Kidney tubule cell (primary cell): ENCODE measurements at places on chromosomes 16 and 17.
A peak's percentile ranks its signal among the peaks of the same experiment; 100 is the strongest.

GRCh38 chr17:15078570-15078969, 186.6 kb downstream of the PMP22 start:
- DNase-seq = no peak

DNA sequence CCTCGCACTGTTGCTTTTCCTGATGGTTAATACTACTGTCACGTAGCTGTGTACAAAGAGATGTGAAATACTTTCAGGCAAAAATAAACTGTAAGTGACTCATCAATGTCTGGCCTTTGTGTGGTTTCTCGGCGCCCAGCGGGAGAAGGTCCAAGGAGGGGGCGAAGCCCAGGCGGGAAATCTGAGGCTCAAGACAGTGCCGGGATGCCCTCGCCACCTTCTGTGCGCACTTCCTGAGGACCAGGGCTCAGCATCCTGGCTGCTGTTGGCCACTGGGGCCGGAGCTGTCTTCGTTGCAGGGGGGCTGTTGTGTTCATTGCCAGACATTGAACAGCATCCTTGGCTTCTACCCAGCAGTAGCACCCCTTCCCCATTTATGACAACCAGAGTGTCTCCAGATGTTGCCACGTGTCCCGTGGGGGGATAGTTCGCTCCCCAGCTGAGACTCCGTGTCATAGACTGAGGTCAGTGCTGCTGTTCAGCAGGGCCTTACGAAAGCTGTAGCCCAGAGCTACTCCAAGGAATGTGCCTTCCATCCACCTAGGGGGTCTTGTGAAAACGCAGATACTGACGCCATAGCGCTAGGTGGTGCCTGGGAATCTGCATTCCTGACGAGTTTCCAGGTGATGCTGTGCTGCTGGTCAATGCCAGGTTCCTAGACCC, 67.3 kb upstream of the PLCG2 start:
- peak; percentile 59 for DNase-seq

GRCh38 chr17:79645022-79645776, 34.3 kb upstream of the RBFOX3 start:
- no peak for DNase-seq

- DNase-seq = no peak
These were observed 244.6 kb upstream of the PSMD7 start for GRCh38 chr16:74052016-74052415.

DNA sequence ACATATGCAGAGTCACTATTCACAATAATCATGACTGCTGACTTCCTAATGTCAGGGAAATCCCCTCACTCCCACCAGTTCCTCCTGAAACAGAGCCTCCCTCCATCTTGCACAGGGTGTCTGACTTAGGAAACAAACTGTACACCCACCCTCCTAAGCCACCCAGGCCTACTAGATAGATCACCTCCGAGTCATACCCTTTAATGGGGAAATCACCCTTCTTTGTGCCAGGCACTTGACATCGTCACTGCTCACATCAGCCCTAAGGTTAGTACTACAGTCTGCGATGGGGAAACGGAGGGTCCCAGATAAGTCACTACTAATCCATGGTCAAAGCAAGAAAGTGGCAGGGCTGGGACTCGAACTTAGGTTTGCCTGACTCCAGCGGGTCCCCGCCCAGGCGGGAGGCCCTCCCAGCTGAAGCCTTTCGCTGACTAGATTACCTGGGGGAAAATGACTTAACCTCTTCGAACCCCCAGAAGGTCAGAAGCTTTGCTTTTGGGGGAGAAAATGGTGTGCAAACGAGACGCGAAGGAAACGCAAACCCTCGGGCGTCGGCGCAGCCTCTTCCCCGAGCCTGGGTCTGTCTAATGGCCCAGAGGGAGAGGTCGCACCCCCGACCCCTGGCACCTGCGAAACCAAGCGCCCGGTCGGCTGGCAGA, 3.4 kb upstream of the MLLT6 start:
- DNase-seq = peak; percentile 83

GRCh38 chr17:63984651-63985386, 12.1 kb upstream of the SCN4A start:
- DNase-seq = peak; percentile 76

GRCh38 chr17:80182845-80183223, 13.0 kb downstream of the CARD14 start:
- DNase-seq = no peak

GRCh38 chr16:11450136-11450535, 104.9 kb downstream of the RMI2 start:
- DNase-seq = no peak

DNA sequence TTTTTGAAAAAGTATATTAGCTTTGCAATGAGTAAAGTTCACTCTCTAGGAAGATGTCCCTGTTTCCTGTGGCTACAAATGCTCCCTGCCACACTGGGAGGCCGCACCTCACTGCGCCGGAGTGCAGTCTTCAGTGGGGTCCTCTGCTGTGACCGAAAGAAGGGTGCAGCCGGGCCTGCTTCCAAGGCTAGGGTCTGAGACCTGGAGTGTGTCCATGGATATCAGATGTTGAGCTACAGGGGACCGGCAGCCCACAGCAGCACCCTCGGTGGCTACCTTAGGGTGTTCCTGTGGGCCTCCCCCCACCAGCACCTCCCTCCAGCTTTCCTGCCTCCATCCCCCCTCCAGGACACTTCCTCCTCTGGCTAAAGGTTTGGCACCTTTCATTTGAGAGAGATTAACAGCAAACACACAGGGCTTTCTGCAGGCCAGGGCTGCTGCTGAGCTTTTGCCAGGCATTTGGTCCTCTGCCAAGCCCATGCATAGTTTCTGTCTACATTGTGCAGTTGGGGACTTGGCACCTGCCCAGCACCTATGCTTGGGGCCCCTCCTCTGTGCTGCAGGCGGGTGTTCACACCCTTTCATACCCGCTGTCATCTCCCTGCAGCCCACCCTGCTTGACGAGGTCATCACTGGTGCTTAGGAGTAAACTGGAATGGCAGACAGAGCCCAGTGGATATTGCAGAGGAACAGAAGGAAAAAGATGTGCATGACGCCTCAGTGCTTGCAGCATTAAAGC, 33.8 kb upstream of the CRISPLD2 start:
- DNase-seq = peak; percentile 54

GRCh38 chr16:2963074-2963722, 877 bp upstream of the KREMEN2 start:
- no peak for DNase-seq

- peak; percentile 74 for DNase-seq
These were observed 1.3 kb downstream of the NAGS start for GRCh38 chr17:44005527-44006271.

- DNase-seq = no peak
These were observed 11.8 kb upstream of the NUDT16L1 start for GRCh38 chr16:4681471-4682083.

DNA sequence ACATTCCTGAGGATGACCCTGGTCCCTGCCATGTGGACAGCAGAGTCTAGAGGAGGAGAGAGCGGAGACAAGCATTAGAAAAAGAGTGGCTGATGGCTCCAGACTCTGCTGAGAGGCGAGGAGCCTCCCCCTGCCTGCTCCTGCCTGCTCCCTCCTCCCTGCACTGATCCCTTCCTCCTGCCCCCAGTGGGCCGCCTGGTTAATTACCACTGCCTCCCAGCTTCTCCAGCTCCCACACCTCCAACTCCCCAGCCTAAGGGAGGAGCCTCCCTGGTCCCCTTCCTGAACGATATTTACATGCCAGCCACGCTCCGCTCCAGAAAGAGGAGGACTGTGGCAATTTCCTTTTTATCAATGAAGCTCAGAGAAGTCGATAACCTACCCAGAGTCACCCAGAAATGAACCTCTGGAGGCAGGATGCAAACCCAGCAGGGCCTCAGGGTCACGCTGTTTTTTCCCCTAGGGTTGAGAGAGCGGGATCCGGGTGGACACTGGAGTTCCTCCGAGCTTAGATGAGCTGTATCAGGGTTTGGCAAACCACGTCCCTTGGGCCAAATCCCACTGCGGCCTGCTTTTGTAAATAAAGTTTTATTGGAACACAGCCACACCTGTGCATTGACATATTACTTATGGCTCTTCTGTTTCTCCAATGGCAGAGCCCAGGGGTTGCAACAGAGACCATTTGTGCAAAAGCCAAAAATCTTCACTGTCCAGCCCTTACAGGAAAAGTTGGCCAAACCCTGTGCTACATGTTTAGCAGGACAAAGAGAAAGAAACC, 27.1 kb upstream of the JPH3 start:
- no peak for DNase-seq

DNA sequence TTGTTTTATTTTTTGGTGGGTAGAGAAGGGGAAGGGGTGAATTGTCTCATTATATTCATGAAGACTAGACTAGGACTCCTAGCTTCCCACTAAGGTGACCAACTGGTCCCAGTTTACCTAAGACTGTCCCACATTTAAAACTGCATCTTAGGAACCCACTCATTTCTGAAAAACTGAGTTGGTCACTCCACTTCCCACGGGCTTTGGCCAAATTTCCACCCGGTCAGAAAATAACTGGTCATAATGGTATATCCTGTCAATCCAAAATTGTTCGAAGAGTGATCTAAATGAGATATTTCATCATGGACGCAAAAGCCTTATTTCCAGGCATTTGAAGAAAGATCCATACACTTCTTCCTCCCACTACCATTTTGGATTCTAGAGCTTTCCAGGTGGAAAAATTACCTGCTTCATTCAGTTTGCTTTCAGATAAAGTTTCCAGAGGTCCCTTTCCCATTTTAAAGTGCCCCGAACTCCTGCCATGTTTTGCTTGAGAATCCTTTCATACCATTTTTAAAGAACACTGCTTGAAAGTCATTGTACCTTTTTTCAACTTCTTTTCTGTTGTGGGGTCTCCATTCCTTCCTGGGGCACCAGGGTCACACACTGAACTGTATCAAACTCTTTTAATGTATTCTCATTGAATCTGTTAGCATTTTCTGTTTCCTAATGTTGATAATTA, 21.8 kb upstream of the ZFHX3 start:
- no peak for DNase-seq
